ENCODE measurements at places on chromosomes 1 and 21. TPM values are rescaled to one million over a fixed set of nuclear protein-coding genes. Genes with fewer than 3 reads are reported as not detected.

- H3K4me1 ChIP-seq: no peaks in the 10 kb centered on the region
- H3K4me3 ChIP-seq: no peak overlapping the region
- no peak overlapping the region for H3K27ac ChIP-seq
- peaks cover 11% of the 10 kb centered on the region for H3K27me3 ChIP-seq
- no peaks in the 10 kb centered on the region for H3K36me3 ChIP-seq
Observed at GRCh38 chr1:99702221-99702620, 56.3 kb downstream of the PALMD start.

GRCh38 chr1:189429610-189430009 is 1048.1 kb downstream of the BRINP3 start:
- no peaks in the 10 kb centered on the region for H3K4me1 ChIP-seq
- no peak overlapping the region for H3K27ac ChIP-seq
- H3K4me3 ChIP-seq: no peak overlapping the region
- no peaks in the 10 kb centered on the region for H3K36me3 ChIP-seq

GRCh38 chr1:30879126-30879786 is 29.3 kb downstream of the SDC3 start:
- no peak for DNase-seq
- peaks cover 6% of the 10 kb centered on the region for H3K36me3 ChIP-seq

SH2D5 gene
- total RNA-seq: 4.0 TPM

GRCh38 chr21:43731476-43731875 is 12.5 kb downstream of the PDXK start:
- peaks cover 5% of the 10 kb centered on the region for H3K36me3 ChIP-seq
- no peak overlapping the region for H3K4me3 ChIP-seq
- H3K4me1 ChIP-seq: no peaks in the 10 kb centered on the region

DNA sequence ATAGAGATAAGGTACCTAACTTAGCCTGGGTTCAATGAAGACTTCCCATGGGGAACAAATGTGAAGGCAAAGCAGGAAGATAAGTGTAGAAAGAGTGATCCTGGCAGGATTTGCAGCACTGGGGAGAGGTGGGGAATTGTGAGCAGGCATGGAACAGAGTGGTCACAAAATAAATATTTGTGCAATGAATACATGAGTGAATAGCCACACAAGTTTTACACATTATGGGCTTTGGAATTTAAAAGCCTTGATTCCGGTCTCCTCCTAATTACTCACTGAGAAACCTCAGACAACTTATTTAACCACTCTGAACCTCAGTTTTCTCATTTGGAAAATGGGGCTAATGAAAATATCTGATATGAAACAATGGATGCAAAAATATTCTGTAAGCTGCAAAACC is 148.3 kb downstream of the ELAVL4 start:
- no peak overlapping the region for H3K27ac ChIP-seq
- no peaks in the 10 kb centered on the region for H3K4me1 ChIP-seq

Data from endodermal cell (in vitro differentiated cells).